ENCODE measurements at places on chromosomes 5 and 9.

GRCh38 chr5:133870661-133871060, 97.8 kb downstream of the C5orf15 start:
- no peak for DNase-seq

DNA sequence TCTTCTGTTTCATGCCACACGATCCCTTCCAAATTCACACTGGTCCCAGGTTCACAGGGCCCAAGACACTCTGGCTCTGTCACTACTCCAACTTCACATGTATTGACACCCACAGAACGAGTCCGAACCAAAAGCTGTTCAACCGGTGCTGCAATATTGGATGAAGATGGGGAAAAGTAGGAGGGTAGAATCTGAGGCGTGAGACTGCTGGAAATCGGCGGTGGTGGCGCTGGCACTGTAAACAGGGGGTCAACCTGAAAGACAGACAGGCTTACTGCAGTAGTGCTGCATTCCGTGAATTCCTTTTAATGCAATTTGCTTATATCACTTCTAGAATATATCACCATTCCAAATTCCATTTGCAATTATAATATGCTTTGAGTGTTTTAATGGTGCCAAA, 45.4 kb downstream of the ZNF608 start:
- no peak for DNase-seq

GRCh38 chr5:146731909-146732659, 146.5 kb downstream of the PPP2R2B start:
- DNase-seq: no peak

GRCh38 chr9:108291586-108291932, 564.2 kb downstream of the ACTL7B start:
- no peak for DNase-seq

- no peak for DNase-seq
These were observed 989 bp upstream of the FBN2 start for GRCh38 chr5:128539038-128539429.

- no peak for DNase-seq
These were observed 34.4 kb downstream of the APBA1 start for GRCh38 chr9:69637817-69638200.

DNA sequence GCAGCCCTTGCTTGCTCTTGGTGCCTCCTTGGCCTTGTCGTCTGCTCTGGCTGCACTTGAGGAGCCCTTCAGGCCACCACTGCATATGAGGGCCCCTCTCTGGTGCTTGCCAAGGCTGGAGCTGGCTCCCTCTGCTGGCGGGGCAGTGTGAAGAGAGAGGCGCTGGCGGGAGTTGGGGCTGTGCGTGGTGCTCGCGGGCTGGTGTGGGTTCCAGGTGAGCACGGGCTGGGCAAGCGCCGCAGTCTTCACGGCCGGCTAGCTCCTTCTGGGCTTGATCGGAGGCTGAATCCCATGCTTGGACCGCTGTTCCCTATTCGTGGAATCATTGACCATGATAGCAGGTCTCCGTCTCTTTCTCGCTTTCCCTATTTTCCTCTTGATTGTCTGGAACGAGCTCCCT, 56.5 kb downstream of the XRCC4 start:
- no peak for DNase-seq

- DNase-seq: no peak
These were observed 541.4 kb upstream of the ZNF462 start for GRCh38 chr9:106321394-106322180.

DNA sequence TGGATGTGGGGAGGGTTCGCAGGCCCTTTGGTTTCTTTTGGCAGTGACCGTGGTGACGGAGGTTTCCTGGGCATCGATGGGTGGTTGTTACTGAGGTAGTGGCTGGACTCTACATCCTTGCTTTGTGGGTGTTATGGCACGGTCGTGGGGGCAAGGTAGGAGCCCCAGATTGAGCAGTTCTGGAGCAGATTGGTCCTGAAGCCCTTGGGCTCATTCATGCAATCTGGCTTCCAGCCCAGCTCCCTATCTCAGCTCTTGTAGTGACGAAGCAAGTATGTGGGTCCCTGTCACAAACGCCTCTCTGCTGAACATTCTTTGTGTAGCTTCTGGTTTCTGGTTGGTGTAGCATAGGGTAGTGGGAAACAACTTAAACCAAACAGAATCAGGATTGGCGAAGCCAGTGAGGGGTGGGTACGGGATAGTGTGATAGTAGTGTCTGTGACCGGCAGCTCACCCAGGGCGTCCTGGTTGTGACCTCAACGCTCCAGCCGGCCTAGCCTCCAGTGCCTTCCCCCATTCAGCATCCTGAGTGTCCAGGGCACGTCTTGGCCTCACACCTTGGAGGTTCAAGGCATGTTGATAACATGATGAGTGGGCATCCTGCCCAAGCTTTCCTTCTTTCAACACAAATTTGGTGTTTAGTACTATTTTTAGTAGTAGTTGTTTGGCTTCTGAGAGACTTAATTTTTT, 2.9 kb downstream of the NDUFS6 start:
- DNase-seq: no peak

DNA sequence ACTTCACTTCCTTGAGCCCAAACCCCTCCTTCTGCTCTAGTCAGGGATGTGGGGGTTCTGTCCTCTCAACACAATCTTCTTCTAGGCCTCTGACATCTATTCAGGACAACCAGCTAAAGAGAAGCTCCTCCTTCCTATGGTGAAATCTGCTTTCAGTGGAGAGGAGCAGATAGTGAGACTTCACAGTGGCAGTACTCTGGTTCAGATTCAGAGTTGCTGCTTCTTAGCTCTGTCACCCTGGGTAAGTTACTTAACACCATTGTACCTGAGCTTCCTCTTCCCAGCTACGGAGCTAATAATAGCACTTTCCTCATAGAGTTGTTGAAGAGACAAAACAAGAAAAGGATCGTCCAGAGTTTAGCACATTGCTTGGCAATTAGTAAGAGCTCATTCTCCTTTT, 77.3 kb upstream of the LARP1 start:
- no peak for DNase-seq

GRCh38 chr9:99962680-99963261, 56.3 kb downstream of the STX17 start:
- no peak for DNase-seq

DNA sequence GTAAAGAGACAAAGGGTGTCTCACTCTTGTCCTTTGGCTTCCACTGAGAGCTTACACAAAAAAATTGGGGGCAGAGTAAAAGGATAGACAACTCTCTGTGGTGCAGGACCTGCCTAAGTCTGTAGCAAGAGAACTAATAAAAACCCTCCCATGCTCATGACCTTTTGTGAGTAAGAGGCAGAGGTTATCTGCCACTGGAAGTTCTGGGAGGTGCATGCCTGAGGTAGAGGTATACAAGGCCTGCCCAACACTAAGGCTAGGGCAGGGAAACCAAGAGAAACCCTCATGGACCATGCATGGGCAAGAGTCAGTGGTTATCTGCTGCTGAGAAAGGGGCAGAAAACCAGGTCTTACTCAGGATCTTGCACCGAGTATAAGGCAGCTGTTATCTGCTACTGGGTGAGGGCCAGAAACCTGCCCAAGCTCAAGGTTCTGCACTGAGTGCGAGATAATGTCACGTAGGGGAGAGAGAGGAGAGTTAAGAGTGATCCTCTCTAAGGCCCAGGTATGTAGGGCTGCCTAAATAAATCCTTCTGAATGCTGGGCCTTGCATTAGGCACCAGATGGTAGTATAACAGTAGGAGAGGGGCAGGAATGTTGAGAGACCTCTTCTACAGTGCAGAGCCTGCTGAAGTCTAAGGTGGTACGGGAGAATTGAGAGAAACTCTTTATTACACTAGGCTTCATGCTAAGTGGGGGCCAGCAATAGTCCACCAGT, 143.4 kb downstream of the MACROH2A1 start:
- no peak for DNase-seq

GRCh38 chr9:3043369-3043768, 199.5 kb upstream of the PUM3 start:
- DNase-seq: no peak

DNA sequence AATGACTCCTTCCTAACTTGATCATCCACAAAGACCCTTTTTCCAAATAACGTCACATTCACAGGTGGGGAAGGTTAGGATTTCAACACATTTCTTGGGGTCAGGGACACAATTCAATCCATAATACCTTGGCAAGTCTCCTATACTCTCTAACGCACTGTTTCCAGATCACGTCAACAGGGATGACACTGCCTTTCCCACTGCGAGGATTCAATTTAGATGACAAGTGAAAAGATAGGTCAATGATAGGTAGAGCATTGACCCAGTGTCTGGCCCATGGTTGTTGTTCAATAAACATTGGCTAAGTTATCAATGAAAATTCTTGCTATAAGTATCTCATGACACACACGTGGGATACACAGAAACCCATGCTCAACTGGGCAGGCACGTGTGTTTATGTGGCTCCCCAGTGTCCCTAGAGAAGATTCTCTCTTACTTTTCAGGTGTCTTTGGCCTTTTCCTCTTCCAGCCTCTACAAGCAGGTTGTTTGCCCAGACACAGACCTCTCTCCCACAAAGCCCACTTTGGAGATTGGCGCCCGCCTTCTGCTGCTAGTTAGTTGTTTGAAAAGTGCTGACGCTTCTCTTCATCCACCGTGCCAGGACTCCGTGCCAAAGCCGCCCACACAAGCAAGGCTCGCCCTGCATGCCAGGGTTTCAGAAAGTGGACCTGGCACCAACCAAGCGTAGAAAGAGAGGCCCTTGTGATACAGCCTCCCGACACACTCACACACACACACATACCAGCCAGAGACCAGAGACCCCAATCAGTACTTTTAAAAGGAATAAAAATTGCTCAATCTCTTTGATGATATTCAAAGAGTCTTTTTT, 594.5 kb downstream of the BNC2 start:
- no peak for DNase-seq

DNA sequence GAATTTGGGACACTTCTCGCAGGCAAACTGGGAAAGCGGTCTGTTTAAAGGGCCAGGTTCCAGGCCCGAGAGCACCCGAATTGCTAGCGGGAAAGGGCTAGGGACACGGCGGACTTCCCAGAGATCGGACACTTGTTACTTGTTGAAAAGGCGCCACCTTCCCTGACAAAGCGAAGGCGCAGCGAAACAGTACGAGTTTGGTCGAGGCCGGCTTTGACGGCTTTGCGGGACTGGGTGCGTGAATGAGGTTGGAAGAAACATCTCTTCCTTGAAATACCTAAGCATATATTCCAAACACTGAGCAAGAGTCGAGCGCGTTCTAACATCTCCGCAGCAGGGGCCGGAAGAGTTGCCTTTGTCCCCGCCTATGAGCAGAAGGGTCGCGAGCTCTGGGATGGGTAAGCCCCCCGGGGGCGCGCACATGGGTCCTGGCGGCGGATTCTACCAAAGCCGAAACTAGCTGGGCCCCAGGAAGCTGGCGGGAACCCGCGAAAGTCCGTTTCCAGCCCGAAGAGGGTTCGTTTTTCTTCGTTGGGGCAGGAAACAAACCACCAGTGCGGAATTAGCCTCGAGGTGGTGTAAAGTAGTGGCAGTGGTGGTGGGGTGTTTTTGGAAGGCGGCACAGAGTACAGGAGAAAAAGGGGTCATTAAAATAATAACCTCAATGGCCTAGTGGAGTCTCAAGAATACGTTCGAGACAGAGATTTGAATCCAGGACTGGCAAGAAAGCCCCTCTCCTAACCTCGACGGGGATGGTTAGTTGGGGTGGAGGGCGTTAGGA, 1.5 kb downstream of the GDNF start:
- no peak for DNase-seq

GRCh38 chr5:171080186-171080938, 218.5 kb downstream of the RANBP17 start:
- DNase-seq: no peak

DNA sequence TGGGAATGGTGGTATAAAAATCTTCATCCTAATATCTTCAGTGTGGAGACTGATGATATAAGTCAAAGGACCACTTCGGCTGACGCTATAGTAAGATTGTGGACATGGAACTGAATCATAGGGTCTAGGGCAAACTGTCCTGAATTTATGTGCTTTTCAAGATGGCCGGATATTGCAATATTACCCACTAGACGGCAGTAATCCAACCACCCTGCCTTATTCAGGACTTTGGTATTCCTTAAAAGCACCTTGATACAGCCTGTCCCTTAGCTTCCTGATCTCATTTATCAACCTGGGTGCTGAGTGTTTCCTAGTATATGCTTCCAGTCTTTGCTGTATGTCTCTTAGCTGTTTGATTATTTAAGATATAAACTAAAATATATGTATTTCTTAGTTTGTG, 71.2 kb upstream of the COX7C start:
- no peak for DNase-seq

GRCh38 chr5:79256563-79256962, 20.6 kb downstream of the JMY start:
- DNase-seq: no peak

DNA sequence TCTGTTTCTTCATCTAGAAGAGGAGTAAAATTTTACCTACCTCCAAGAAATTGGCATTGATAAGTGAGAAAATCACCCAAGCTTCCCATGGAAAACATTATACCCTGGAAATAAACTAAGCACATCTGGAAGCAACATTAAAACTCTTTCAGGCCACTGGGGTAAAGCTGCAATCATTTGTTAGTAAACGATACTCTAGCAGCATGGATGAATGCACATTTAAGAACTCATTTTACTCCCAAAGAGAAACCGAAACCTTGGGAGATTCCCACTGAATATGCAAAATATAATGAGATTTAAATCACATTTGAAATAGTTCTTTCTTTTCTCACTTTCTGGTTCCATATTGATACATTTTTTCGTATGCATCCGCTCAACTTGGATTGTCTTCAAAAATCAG, 467.5 kb downstream of the EFNA5 start:
- DNase-seq: no peak

DNA sequence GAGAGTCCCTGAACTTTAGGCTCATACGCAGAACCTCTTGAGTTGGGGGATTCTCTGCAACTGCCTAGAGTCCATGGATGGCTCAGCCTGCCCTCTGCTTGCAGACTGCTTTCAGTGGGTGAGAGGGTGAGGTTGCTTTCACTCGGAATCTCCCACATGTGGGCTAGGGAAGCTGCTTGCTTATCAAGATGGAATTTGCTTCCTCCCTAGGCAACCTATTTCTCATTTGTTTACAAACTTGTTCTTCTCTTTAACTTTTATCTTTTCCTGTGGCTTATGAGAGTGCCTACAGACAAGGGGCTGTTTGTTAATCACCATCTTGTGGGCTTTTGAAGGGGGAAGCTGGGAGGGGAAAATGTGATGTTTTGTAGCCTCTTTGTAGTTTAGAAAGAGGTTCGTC, 10.0 kb downstream of the TLE4 start:
- DNase-seq: no peak

- no peak for DNase-seq
These were observed 84.3 kb upstream of the SHB start for GRCh38 chr9:38153152-38153909.

DNA sequence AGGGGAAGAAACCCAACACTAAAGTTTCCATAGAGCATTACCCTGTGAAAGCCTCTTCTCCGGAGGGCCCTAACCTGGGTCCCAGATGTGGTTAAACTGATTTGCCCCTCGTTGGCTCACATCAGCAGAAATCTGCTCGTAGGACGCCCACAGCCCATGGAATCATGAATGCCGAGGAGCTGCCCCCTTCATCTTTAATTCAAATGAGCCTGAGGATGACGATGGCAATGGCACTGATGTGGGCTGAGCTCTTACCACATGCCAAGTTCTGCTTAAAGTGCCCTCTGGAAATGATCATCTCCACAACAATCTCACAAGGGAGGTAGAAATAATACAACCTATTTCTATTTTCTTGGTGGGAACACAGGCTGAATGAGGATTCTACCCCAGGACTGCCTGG, 183.3 kb downstream of the FSTL4 start:
- no peak for DNase-seq

Data from stimulated activated CD8-positive, alpha-beta memory T cell treated with anti-CD3 and anti-CD28 coated beads, Interleukin-7, amount 100 ng/mL, for 4 hours (primary cell).